ENCODE measurements at places on chromosomes 6 and 20.

DNA sequence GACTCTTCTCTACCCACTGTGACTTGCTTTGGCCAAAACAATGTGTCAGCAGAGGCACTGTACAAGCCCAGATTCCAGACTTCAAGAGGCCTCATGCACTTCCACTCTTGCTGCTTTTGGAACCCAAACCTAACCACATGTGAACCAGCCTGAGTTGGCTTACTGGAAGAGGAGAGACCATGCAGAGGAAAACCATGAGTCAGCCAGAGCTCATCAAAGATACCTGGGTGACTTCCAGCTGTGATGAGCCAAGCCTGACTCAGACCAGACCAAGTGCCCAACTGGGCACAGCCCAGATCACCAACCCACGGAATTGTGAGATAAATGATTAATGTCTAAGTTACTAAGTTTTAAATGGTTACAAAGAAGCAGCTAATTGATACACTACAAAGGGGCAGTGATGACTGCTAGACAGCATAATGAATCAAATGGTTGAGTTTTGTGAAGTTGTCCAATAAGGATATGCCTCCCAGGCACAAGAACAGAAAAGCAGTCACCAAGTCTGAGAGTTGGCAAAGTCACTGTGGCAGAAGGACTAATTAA is 16.2 kb upstream of the BEND6 start:
- no peak for DNase-seq

DNA sequence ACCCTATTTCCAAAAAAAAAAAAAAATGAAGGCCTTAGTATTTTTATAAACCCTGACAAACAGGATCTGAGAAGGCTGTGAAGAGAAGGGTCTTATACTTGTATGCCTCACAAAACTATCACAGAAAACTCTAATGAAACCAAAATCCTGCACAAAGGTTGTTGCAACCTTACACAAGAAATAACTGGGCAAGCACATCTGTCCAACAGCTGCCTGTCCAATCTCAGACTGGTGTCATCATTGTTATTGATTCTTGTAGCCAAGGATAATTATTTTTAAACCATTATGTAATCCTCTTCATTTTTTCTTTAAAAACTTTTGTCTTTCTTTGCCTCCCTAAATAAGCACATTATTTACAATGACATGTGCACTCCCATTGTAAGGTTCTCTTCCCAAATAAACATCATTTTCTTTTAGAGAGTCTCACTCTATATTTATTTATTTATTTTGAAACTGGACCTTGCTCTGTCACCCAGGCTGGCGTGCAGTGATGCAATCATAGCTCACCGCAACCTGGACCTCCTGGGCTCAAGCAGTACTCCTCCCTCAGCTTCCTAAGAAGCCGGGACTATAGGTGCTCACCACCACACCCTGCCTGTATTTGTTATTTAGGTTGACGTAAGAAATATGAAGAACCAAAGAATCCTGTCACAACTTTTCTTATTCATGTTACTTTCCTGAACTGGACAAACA is 697.1 kb downstream of the DOK5 start:
- DNase-seq: no peak

GRCh38 chr6:6784514-6785162 is 196.1 kb downstream of the LY86 start:
- no peak for DNase-seq

GRCh38 chr6:134307075-134307474 is 10.8 kb downstream of the SGK1 start:
- DNase-seq: no peak

DNA sequence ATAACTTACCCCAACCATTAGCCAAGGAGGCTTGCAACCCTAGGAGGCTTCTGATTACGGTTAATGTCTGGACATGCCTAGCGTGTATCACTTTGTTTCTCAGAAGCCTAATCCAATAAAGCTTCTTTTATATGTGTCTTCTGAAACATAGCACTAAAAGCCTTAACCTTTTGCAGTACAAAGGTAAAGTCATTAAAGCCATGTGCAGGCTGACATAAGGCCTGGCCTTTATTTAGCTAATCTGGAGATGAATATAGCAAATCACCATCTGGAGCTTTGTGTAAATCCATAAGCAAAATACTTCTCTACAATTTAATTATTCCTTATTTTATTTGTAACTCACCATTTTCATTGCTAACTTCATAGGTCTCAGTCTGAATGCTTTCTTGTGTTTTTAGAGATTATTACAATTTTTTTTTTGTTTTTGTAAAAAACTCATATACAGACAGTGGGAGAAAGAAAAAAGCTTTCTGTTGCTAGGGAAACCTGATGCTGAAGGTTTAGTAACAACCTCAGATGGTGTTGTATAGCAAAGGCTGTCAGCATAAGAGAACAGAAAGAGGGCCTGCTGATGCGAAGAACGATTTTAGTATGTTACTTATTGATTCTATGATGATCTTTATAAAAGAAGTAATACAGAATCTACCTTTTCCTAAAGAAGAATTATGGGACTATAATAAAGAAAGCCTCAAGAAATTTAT is at the start of gene EYS:
EYS (minus strand) TSS at position 101 of the 701 bp plus-strand sequence. CDS start 211,816 bp downstream, outside the sequence.
- no peak for DNase-seq

- DNase-seq: no peak
These were observed 147.7 kb downstream of the GMPR start for GRCh38 chr6:16386057-16386456.

DNA sequence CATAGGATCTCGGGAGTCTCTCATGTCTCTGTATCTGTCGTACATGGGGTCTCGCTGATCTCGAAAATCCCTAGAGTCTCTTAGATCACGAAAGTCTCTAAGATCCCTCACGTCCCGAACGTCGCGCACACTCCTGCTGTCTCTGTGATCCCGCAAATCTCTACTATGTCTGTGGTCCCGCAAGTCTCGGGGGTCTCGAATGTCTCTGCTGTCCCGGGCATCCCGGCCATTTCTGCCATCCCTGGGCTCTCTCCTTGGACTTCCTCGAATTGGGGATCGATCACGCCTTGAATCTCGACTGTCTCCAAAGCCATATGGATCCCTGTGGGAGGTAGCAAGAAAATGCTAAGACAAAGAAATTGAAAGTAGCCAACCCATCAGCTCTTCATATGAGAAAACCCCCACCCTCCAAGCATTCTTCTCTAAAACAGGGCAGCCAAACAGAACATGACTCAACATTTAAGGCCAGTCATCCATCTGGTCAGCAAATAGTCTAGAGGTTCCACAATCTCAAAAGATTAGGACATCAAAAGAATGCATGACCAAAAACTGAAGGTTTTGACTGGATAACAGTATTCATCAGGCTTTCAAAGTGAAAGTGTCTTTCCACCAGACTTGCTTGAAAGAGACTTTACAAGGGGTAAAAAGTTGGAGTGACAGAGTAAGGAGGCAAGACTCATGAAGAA is 19.4 kb downstream of the NCOA5 start:
- DNase-seq: no peak

GRCh38 chr6:150336299-150336698 is 32.5 kb upstream of the IYD start:
- no peak for DNase-seq

DNA sequence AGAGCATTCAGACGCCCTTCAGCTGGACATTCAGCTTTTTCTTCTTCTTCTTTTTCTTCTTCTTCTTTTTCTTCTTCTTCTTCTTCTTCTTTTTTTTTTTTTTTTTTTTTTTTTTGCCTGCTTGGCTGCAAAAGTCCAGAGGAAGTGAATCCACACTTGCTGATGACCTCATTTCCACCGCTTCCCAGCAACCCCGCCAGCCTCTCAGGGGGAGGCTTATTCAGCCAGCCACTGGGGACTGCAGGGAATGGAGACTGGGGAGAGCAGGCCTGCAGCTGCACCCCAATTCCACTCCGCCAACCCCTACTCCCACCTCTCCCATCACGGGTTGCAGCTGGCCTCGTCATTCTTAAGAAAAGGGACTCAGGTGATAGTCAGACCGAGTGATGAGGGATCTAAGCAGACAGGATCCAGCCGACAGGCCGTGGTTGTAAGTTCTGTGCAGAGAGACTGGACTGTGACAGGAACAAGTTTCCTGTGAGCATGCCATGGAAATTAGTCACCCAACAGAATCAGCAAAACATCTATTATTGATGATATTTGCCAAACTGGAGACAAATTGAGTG is 59.0 kb upstream of the QKI start:
- no peak for DNase-seq

- no peak for DNase-seq
These were observed 2.1 kb upstream of the LAMA5 start for GRCh38 chr20:62368976-62369814.

DNA sequence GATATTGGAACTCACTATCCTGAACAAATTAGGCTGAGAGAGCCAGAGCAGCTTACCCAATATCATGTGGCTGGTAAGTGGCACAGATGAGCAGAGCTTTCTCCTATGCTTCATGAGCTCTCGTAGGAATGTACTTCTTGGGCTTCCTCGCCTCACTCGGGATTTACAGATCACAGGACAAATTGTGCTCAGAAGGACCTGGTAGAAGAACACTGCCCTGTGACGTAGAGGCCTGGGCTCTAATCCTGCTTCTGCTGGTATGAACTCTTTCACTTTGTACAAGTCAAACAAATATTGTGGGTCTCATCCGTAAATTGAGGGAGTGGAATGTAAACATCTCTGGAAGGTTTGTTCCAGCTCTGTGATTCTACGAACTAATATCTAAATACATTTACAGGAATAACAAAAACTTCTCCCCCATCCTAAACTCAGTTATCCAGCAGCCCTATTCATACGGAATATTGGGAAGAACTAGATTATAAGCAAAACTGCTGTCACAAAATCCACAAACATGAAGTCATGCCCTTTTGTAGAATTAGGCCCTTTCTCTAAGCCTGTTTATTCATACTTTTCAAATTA is 187.6 kb downstream of the CLIC5 start:
- DNase-seq: no peak

DNA sequence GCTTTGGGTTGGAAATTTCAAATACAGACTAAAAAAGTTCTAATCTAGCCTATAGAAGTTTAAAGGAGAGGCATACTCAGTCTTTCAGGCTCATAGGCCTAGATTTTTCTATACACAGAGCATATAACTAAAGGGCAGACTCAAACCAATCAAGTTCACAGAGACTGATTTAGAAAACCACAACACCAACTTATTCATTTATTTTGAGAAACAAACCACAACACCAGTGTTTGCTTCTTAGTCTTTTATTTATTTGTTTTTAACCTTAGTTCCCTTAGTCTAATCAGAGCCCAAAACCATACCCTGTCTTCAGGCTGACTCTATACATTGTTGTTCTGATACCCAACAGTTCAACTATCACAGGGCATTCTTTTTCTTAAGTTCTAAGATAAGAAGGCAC is 103.7 kb downstream of the REV3L start:
- no peak for DNase-seq

- DNase-seq: no peak
These were observed 46.9 kb upstream of the ADGRF4 start for GRCh38 chr6:47651505-47651944.

DNA sequence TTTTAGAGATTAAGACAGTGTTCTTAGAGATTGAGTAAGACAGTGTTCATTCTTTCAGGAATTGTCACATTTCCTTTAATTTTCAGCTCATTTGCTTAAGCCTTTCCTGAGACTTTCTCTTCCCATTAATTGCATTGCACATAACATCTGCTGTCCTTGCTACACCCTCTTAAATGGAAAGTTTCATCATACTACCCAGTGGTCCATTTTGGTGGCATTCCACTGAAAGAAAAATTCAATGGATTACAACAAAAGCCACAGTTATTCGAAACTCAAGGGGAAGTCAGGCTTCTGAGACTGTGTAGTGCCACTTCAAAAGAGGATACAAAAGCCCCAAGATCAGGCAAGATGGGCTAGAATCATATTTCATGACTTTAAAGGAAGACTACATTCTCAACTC is 64.0 kb downstream of the RSPO3 start:
- DNase-seq: no peak

GRCh38 chr20:5072756-5073659 is 46.8 kb downstream of the PCNA start:
- DNase-seq: no peak

- DNase-seq: no peak
These were observed 81.4 kb upstream of the ATXN1 start for GRCh38 chr6:16842676-16843075.

DNA sequence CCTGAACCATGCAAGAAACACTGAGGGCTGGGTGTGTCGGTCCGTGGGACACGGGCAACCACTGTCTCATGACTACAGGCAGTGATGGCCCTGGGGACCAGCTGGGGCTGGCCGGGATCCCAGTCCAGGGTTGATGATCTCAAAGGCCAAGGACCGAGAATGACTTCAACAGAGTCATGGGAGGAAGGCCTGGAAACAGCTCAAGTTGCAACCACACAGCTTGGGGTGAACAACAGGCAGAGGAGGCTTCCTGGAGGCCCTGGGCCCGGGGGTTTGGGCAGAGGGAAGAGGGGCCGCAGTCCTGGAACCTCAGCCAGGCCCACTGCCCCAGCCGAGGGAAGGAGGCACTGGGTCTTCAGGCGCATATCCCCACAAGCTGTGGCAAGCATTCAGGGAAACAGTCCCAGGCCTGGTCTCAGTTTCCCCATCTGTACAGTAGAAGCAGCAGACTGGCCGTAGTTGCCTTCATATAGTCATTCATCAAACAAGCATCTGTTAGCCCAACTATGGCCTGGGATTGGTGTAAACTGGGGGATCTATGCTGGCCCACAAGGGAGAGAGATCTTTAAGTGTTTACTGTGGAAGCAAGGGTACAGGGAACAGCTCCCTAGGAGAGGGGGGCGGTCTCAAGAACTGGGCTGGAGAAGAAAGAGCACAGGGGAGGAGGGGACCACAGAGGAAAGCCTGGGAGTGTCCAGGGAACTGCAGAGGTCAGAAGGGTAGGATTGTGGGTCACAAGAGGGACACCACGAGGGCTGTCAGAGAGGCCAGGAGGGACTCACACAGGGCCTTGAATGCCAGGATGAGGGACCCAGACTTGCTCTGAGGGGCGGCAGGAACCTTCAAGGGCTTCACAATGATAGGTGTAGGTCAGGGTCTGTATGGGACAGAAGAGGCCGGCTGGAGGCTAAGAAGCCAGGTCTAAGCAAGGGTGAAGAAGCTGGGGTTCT is 2.1 kb downstream of the MYL9 start:
- DNase-seq: no peak

DNA sequence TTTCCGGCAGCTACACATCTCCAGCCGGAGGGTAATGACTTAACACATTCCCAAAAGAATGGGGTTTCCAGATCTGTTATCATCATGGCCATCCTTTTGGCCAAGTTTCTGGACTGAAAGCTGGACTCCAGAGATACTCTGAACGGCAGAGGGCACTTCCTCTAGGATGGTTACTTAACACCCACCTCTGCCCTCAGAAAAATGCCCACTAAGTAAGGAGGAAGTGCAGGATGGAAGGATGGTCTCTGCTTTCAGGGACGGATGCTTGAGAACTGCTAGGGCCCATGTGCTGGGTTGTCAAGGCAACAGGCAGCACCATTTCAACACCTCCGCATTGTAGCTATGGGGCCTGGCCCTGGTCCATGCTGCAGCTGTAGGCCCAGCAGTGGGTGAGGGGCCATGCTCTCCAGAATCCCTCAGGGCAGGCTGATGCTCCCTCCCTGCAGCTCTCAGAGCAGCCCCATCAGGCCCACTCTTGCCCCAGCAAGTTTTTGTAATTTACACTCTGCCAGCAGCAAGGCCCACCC is 16.5 kb upstream of the TGM3 start:
- DNase-seq: no peak

- DNase-seq: no peak
These were observed at the start of gene SLC17A9 for GRCh38 chr20:62952373-62952967. TSS of gene SLC17A9 (plus strand) at chr20:62952709. CDS start at chr20:62952831, 122 bp downstream.
